ENCODE measurements at places on chromosomes 7 and 10.

- no peak for DNase-seq
These were observed 39.3 kb downstream of the TAS2R41 start for GRCh38 chr7:143516981-143517380.

DNA sequence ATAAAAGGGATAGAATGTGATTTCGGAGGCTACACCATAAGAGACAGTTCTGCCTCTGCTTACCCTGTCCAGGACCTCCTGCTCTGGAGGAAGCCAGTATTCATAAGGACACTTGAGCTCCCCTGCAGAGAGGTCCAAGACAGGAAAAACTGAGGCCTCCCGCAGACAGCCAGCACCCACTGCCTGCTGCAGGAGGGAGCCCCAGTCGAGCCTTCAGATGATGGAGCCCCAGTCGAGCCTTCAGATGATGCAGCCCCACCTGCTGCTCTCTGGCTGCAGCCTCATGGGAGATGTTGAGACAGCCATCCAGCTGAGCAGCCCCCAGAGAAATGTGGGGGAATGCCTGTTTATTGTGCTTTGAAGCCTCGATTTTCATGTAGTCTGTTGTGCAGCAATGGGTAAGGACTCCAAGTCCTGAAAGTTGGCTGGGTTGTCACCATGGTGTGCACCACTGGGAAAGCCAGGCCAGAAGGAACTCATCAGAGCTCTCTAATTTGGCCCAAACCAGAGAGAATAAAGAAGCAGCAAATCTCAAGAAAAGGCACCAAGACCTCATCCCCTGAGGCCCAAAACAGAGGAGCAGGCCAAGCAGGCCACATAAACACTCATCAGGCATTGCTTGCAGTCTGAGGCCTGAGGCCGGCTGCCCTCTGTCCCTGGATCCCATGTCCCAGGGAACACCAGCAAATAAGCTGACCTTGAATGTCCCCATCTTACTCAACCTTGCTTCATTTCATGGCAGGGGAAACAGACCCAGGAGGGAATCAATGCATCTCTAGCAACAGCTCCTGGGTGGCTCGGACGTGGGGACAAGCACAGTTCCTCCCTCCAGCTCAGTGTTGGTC, 30.9 kb downstream of the CALML5 start:
- DNase-seq: no peak

- no peak for DNase-seq
These were observed 14.4 kb downstream of the COL28A1 start for GRCh38 chr7:7521259-7521658.

DNA sequence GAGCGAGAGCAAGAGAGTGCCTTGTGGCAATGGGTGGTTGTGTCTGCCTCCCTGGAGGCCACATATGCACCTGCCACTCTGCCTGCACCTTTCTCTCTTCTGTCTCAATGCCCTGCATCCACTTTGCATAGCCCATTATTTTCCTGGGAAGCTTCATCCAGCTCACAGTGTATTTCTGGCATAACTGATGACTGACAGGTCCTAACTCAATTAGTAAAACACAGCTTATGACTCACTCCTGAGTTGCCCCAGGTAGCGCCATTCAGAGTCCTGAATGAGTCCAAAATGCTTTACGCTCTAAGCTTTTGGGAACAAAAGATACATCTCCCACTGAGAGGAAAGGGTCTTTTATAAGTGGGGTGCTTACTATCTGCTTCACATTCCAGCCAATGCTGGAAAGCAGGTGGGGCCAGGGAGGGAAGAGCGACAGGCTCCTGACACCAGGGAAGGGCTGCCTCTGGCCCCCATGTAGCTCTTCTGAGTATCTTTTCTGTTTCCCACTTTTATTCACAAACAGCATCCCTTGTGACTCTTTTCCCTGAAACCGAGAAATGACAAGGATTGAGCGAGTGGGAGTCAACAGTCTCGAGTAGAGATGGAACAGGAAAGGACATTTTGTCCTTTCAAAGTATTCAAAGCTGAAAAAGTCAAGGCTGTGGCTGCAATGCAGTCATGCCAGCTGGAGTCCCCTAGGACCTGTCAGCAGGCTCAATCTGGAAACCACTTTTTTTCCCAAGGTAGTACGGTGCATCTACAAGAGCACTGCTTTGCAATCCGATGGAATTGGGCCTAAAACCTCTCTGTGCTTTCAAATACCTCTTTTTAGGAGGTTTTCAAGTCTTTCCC, 479.3 kb upstream of the PODXL start:
- no peak for DNase-seq

GRCh38 chr10:104274762-104275721, 6.1 kb downstream of the GSTO2 start:
- DNase-seq: peak; percentile 34

GRCh38 chr7:74480861-74481417, 27.2 kb downstream of the GTF2IRD1 start:
- peak; percentile 55 for DNase-seq

DNA sequence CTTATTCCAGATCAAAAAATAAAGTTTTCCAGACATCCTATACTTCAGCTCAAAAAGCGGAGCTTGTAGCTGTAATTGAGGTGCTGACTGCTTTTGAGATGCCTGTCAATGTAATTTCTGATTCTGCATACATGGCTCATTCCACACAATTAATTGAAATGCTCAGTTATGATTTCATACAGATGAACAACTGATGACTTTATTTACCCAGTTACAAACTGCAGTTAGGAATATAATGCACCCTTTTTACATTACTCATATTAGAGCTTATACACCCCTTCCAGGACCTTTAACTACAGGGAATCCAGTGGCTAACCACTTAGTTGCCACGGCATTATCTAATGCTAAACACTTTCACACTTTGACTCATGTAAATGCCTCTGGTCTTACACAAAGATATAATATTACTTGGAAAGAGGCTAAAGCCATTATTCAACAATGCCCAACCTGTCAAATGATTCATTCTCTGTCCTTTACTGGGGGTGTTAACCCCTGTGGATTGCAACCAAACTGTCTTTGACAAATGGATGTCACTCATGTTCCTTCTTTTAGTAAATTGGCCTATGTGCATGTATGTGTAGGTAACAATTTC, 147.3 kb downstream of the ZNF33B start:
- DNase-seq: peak; percentile 13

- DNase-seq: peak; percentile 37
These were observed 496.7 kb downstream of the SH2D4B start for GRCh38 chr10:81034383-81034782.

- peak; percentile 89 for DNase-seq
These were observed 6.6 kb downstream of the CUBN start for GRCh38 chr10:17122726-17123661.

- no peak for DNase-seq
These were observed 68.7 kb upstream of the PAPSS2 start for GRCh38 chr10:87590705-87591588.

DNA sequence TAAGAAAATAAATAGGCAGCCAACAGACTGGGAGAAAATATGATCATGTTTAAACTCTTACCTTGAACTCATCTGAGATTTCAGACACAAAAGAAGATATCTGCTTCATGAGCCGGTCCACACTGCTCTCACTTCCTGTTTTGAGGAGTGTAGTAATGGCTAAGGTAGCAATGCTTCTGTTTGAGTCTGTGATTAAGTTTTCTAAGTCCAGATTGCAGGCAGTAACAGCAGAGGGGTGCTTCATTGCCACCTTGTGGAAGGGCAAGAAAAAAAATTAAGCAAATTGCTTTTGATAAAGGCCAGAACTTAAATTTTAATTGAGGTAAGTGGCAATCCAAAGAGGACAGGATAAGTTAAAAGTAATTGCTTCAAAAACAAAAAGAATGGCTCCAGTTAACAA, 69.1 kb downstream of the MEST start:
- DNase-seq: peak; percentile 52

DNA sequence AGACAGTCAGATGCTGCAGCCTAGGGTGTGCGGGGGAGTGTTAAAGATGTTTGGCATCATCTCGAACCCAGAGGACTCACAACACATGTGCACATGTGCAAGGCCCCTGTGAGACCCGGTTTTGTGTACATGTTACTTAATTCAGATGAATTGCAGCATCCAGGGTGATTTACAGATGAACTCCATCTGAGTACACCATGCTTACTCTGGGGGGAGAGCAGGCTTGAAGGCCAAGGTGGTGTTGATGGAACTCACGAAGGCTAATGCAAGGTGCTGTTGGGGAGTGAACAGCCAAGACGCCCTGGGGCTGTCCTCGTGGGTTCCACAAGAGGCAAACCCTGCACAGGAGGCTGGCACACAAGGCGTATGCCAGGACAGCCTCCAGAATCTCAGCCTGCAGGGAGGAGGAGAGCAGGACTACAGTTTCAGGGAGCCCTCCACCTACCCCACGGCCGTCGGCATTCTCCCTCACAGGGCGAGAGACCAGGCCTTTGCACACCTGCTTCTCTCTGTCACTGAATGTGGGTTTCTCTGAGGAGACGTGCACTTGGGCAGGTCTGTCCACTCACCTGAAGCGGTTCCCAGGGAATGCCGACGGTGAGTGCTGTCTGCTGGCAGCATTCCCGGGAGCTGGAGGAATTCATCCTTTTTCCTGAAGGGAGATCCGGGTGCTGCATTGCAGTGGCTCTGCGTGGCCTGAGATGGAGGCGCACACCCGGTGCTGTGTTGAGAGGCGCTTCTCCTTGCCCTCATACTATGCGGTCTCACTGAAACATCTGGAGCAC, 178.5 kb upstream of the RNF32 start:
- no peak for DNase-seq

DNA sequence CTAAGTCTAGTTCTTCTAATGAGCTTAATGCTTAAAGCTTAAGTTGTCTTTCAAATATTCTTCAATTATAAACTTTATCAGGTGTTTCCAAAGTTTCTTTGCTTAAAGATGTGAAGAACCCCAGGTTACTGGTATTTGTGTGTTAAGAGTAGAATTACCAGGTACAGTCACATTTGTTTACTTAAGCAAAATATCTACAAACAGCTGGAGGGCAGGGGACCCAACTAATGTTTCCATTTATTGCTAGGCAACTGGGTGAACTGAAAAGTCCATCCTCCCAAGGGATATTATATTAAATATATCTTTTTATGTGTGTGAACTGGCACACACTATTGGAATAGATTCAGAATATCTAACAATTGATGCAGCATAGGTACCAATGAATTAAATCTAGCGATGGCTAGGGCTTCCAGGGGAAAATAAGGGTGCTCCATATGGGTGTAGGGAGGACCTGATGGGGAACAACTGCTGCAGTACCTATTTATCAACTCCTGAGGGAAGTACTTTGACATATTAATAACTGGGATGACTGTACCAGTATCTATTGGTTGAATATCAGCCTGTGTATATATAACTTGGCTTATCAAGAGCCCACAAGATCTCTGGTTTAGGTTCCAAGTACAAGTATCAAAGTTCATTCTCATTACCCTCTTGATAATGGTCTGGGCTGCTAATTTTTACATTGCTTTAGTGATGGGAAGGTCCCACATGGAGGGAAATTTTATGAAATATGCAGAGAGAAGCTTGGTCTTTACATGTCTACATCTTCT, 10.3 kb upstream of the AGR3 start:
- no peak for DNase-seq

DNA sequence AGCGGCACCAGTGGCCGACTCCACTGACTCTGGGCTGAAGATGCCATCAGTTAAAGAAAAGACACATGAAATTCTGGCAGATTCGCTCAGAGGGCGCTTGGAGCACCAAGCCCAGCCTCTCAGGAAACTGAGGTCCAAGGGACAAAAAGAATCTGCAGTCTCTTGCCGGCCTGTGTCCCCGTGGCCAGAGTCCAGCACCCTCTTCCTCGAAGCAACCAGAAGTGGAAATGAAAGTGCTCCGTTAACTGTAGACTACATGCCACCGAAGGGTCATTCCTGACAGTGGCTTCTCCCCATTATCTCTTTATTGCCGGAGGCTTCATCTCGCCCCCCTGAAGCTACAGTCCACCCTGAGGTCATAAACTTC, 1.0 kb upstream of the CHST15 start:
- no peak for DNase-seq

- peak; percentile 65 for DNase-seq
These were observed 9.9 kb downstream of the EPDR1 start for GRCh38 chr7:37930226-37930948.

GRCh38 chr7:71507680-71508602, 376.0 kb downstream of the GALNT17 start:
- DNase-seq: peak; percentile 41

- DNase-seq: peak; percentile 35
These were observed 214.4 kb upstream of the CELF2 start for GRCh38 chr10:10803278-10803677.

- no peak for DNase-seq
These were observed 12.7 kb downstream of the RAB19 start for GRCh38 chr7:140416560-140416959.

- no peak for DNase-seq
These were observed 13.9 kb downstream of the CHAT start for GRCh38 chr10:49627644-49628247.

DNA sequence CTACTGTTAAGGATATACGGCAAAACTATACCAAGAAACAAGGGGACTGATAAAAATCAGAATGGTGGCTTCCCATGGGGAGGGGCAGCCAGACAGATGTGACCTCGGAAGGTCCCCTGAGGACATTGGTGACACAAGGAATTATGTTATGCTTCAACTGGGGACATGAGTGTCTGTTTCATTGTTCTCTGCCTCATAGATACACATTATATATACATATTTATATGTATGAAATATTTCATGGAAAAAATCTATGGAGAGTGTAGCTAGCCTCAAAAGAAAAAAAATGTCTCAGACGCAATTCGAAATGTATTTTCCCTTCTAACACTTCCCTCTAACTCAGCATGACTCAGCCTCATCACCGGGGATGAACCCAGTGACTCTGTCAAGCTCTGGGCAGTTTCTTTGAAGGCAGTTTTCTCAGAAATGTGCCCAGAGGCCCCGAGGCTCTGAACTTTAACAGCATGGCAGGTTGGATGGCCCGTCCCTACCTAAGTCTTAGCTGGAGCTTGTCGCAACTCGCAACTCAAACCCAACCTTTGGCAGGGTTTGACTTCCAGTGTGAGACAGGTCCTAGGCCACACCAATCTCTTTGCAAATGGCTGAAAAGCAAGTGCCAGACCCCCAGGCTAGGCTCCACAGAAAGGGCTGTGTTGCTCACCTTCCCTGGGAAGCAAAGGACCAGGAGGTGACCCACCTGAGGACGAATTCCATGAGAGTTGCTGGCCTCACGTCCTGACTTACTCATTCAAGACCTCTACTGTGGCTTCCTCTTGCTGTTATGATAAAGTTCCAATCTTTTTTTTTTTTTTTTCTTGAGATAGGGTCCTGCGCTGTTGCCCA, 86.9 kb downstream of the CARD11 start:
- peak; percentile 53 for DNase-seq

GRCh38 chr10:119542988-119543813, 682 bp upstream of the RGS10 start:
- DNase-seq: peak; percentile 60

DNA sequence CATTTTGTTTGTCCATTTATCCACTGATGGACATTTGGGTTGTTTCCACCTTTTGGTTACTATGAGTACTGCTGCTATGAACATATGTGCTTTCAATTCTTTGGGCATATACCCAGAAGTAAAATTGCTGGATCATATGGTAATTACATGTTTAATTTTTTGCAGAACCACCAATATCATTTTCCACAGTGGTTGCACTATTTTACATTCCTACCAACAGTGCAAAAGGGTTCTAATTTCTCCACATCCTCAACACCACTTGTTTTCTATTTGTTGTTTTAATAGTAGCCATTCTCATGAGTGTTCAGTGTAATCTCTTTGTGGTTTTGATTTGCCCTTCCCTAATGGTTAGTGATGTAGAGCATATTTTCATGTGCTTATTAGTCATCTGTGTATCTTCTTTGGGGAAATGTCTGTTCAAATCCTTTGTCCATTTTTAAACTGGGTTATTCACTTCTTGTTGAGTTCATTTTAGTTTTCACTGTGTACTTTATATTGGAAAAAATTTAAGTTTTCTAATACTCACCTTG, 101.9 kb downstream of the HIBADH start:
- peak; percentile 54 for DNase-seq
